ENCODE measurements at places on chromosomes 2 and 18.

DNA sequence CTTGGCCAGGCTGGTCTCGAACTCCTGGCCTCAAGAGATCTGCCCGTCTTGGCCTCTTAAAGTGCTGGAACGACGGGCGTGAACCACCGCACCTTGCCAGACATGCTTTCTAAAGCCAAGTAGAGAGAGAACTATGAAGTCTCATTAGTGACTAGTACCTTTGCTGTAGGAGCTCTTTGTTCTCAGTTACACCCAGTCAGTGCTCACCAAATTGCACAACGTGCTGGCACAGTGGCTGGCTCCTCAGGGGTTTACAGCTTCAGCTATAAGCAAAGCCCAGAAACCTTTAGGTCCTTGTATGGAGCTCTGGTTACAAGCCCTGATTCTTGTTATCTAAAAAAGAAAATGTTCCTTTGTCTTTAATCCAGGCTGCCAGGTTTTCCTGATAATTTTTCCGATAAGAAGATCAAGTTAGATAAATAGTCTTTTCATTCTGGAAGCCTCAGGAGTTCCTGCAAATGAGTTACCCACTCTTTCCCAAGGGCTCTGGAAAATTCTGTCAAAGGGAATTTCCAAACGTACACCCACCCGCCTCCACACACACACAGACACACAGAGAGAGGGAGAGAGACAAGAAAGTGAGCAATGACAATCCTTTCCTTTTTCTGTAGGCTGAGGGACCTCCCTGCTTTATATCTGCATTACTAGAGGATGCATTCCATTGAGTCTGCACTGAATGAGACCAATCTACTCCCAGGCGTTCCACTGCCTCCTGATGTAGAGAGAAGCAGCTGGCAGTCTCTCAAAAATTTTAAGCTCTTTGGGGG lies 100.2 kb upstream of the CSRNP3 start:
- H3K36me3 ChIP-seq = no peaks in the 10 kb centered on the region
- H3K27me3 ChIP-seq = peaks cover 3% of the 10 kb centered on the region
- H3K4me1 ChIP-seq = peaks cover 8% of the 10 kb centered on the region
- no peak overlapping the region for H3K4me3 ChIP-seq

GRCh38 chr2:181680055-181680936 lies at the start of gene NEUROD1:
NEUROD1 (minus strand) TSS chr2:181680517; CDS start chr2:181678860, 1,657 bp downstream.
- peaks cover 48% of the 10 kb centered on the region for H3K4me1 ChIP-seq
- peak; percentile 97 for DNase-seq
- peaks cover 5% of the 10 kb centered on the region for H3K36me3 ChIP-seq
- peak within 1 kb of the TSS; percentile 96 for H3K4me3 ChIP-seq
- peaks cover 42% of the 10 kb centered on the region for H3K27me3 ChIP-seq

- no peak overlapping the region for H3K27ac ChIP-seq
- H3K27me3 ChIP-seq = peaks cover 4% of the 10 kb centered on the region
- no peaks in the 10 kb centered on the region for H3K4me1 ChIP-seq
- no peak for DNase-seq
These were observed 87.1 kb downstream of the C1QL2 start for GRCh38 chr2:119071476-119071875.

- DNase-seq = no peak
- no peak overlapping the region for H3K27ac ChIP-seq
- H3K4me3 ChIP-seq = no peak overlapping the region
- H3K27me3 ChIP-seq = no peaks in the 10 kb centered on the region
These were observed 92.1 kb downstream of the TMEM18 start for GRCh38 chr2:584863-585823.

DNA sequence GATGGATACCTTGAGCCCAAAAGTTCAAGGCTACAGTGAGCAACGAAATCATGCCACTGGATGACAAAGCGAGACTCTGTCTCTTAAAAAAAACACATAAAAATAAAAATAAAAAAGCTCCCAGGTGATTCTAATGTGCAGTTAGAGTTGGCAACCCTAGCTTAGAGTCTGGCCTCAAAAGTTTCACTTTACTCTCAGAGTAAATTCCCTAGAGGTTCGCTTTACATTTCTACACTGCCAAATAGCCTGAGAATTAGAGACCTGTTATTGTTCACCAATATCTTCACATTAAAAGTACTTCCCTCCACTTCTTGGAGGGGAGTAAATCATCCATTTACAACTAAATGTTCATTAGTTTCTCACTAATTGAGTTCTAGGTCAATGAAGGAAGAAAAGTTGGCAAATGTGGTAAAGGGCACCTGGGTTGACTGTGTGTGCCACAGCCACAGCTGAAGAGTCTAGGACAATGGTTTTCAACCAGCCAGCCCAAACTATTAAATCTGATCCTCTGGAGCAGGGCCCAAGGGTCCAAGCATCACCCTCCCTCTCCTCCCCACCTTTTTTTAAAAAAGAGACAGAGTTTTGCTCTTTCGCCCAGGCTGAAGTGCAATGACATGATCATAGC lies 15.2 kb upstream of the TMEM37 start:
- H3K36me3 ChIP-seq = no peaks in the 10 kb centered on the region
- peaks cover 3% of the 10 kb centered on the region for H3K27me3 ChIP-seq
- no peak for DNase-seq
- H3K4me3 ChIP-seq = no peak overlapping the region
- no peak overlapping the region for H3K27ac ChIP-seq

GRCh38 chr2:53058526-53058925 lies 709.1 kb upstream of the CHAC2 start:
- H3K4me1 ChIP-seq = no peaks in the 10 kb centered on the region
- DNase-seq = no peak
- H3K27ac ChIP-seq = no peak overlapping the region
- no peak overlapping the region for H3K4me3 ChIP-seq
- no peaks in the 10 kb centered on the region for H3K27me3 ChIP-seq

DNA sequence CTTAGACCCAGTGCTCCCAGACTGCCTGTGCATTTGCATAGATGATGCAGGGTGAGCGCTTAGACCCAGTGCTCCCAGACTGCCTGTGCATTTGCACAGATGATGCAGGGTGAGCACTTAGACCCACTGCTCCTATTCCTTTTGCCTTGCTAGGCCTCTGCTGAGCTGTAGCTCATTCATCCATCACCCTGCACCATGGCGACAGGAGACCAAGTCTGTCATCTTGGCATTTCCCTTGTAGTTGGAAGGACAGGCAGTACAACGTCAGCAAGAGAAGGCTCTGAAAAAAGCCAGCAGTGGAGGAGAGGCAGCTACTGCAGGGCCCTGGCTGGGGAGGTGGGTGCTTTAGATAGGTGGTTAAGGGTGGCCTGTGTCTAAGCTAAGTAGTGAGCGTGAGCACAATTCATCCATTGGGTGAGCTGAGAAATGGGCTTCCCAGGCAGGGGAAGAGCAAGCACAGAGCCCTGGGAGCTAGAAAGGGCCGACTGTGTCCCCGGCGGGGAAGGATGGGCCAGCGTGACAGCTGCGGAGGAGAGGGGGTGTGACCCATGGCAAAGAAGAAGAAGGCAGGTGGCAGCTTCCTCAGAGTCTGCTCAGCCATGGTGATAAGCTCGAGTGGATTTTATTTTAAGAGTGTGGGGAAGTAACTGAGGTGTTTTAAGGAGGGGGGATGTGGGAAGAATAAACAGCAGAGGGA lies 108.8 kb downstream of the LPIN1 start:
- H3K27ac ChIP-seq = no peak overlapping the region
- no peak overlapping the region for H3K4me3 ChIP-seq
- peaks cover 14% of the 10 kb centered on the region for H3K27me3 ChIP-seq
- H3K36me3 ChIP-seq = peaks cover 35% of the 10 kb centered on the region
- DNase-seq = no peak

GRCh38 chr2:191078165-191078867 lies 64.3 kb upstream of the STAT1 start:
- no peak for DNase-seq
- no peak overlapping the region for H3K27ac ChIP-seq
- no peak overlapping the region for H3K4me3 ChIP-seq
- H3K36me3 ChIP-seq = no peaks in the 10 kb centered on the region
- H3K27me3 ChIP-seq = no peaks in the 10 kb centered on the region

DNA sequence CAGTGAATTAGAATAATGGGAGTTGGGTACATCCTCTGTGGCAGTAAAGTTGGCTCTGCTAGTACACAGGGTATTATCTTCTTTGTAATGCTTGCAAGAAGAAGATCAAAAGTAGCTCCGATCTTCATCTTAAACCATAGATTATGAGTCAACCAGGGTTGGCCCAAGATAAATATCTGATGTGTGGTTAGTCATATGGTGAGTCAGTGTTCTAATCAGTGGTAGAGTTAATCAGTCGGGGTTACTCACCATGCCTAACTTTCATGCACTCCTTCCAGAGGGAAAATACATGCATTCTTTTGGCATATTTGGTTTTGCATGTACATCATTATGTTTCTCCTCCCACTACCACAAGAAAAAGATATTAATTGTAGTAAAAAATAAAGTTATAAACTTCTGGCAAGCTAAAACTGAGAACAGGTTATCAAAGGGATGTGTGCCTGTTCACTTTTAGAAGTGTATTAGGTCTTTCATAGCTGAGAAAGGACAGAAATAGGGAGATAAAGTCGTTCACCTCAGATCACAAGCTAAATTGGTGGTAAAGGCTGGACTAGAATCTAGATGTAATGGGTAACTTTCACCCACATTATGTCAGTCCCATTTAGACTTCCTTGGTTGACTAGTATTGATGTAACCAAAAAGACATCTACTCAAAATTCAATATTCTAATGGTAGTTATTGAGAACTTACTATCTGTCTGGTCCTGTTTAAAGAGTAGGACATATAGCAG lies 684.4 kb downstream of the IRS1 start:
- H3K4me1 ChIP-seq = no peaks in the 10 kb centered on the region
- DNase-seq = no peak
- H3K4me3 ChIP-seq = no peak overlapping the region
- H3K36me3 ChIP-seq = no peaks in the 10 kb centered on the region

DNA sequence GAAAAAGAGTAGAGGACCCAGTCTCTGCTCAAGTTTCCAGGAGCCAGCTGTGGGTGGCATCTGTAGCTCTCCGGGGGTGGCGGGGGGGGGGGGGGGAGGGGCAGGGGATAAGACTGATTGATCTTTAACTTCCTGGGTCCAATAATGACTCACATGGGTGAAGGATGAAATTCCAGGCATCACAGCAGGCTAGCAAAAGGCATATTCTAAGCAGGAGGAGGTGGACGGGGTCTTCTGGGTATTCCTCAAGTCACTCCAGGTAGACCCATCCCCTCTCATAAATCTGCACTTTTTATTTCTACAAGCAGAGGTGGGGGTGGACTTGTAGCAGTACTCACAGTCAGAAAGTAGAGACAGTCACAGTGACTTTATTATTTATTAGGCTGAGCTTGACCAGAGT lies 85.5 kb upstream of the TMEM247 start:
- H3K4me1 ChIP-seq = peaks cover 2% of the 10 kb centered on the region
- H3K4me3 ChIP-seq = no peak overlapping the region
- no peak for DNase-seq
- no peaks in the 10 kb centered on the region for H3K36me3 ChIP-seq
- peaks cover 1% of the 10 kb centered on the region for H3K27me3 ChIP-seq
- H3K27ac ChIP-seq = no peak overlapping the region

- H3K27ac ChIP-seq = no peak overlapping the region
- H3K36me3 ChIP-seq = no peaks in the 10 kb centered on the region
- no peak overlapping the region for H3K4me3 ChIP-seq
- H3K27me3 ChIP-seq = no peaks in the 10 kb centered on the region
- H3K4me1 ChIP-seq = no peaks in the 10 kb centered on the region
- no peak for DNase-seq
These were observed 28.4 kb upstream of the ARMC9 start for GRCh38 chr2:231170055-231170454.

- H3K4me1 ChIP-seq = peaks cover 4% of the 10 kb centered on the region
- H3K36me3 ChIP-seq = no peaks in the 10 kb centered on the region
- H3K27me3 ChIP-seq = peaks cover 2% of the 10 kb centered on the region
- no peak overlapping the region for H3K27ac ChIP-seq
- no peak for DNase-seq
- no peak overlapping the region for H3K4me3 ChIP-seq
These were observed 65.1 kb upstream of the YWHAQ start for GRCh38 chr2:9695941-9696340.

GRCh38 chr2:85259101-85259590 lies 68.6 kb downstream of the TGOLN2 start:
- peak overlapping the region; percentile 14 for H3K27ac ChIP-seq
- H3K36me3 ChIP-seq = no peaks in the 10 kb centered on the region
- H3K4me1 ChIP-seq = peaks cover 46% of the 10 kb centered on the region
- H3K27me3 ChIP-seq = peaks cover 8% of the 10 kb centered on the region

DNA sequence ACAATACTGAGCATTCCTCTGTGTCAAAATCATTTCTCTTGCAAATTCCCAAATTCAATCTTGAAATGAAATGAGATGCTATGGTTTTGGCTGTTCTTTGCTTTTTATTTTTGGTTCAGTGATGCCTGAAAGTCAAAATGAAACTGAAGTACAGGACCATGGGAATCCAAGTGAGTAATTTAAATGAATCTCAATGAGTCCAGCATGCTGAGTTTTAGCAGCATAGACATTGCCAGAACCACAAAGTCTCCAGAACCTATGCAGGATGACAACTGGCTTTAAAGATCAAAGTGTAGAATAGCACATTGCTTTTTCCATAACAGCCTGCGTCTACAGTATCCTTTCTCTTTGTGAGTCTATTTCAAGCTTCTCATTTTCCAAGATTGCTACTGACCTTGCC lies 1050.7 kb upstream of the PIK3C3 start:
- H3K27ac ChIP-seq = no peak overlapping the region
- H3K27me3 ChIP-seq = peaks cover 4% of the 10 kb centered on the region
- peaks cover 17% of the 10 kb centered on the region for H3K4me1 ChIP-seq
- no peak overlapping the region for H3K4me3 ChIP-seq

GRCh38 chr2:240450532-240451107 lies 15.2 kb downstream of the GPC1 start:
- no peak overlapping the region for H3K27ac ChIP-seq
- H3K36me3 ChIP-seq = no peaks in the 10 kb centered on the region
- peak; percentile 7 for DNase-seq
- peak overlapping the region; percentile 21 for H3K4me3 ChIP-seq
- peaks cover 25% of the 10 kb centered on the region for H3K4me1 ChIP-seq

GRCh38 chr2:119696005-119696404 lies 17.0 kb downstream of the TMEM177 start:
- H3K27me3 ChIP-seq = peaks cover 7% of the 10 kb centered on the region
- no peak for DNase-seq
- peaks cover 40% of the 10 kb centered on the region for H3K4me1 ChIP-seq
- no peak overlapping the region for H3K4me3 ChIP-seq

GRCh38 chr2:217110550-217110949 lies 250.7 kb upstream of the TNP1 start:
- no peak for DNase-seq
- no peak overlapping the region for H3K27ac ChIP-seq
- H3K4me1 ChIP-seq = no peaks in the 10 kb centered on the region
- H3K36me3 ChIP-seq = no peaks in the 10 kb centered on the region
- H3K27me3 ChIP-seq = peaks cover 1% of the 10 kb centered on the region

GRCh38 chr2:88680916-88681315 lies 10.6 kb upstream of the RPIA start:
- no peak overlapping the region for H3K4me3 ChIP-seq
- H3K27me3 ChIP-seq = no peaks in the 10 kb centered on the region
- H3K36me3 ChIP-seq = peaks cover 30% of the 10 kb centered on the region
- no peak overlapping the region for H3K27ac ChIP-seq
- DNase-seq = no peak
- H3K4me1 ChIP-seq = no peaks in the 10 kb centered on the region
